ENCODE measurements at places on chromosomes 2 and 18.

DNA sequence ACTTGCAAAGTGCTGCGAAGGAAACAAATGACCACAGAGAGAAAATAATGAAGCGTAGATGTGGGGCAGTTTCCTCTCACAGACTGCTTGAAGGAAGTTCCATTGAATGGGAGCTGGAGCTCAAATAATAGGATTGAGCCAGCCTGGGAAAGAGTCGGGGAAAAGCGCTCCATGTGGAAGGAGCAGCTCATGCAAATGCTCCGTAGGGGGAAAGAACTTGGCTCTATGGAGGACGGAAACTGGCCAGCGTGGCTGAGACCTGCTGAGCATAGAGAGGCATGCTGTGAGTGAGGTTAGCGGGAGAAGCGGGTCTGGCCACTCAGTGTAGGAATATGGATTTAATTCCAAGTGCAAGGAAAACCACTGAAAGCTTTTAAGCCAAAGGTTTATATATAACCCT is 28.6 kb upstream of the VIT start:
- DNase-seq = no peak

DNA sequence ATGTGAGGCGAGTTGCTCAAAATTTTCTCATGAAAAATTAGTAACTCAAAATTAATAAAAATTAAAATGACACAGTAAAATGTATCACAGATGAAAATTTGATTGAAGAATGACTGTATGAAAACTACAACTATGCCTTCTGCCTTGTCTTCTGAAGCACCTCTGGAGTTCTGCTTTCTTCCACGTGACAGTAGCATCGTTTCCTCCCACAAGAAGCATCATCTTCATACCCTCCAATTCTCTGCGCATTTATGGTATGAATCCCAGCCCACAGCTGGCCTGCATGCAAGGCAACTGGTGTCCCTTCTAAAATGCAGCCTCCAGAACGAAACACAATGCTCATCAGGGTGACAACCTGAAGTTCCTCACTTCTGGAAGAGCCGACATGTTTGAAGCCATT is 189.9 kb downstream of the MYO1B start:
- DNase-seq = no peak

GRCh38 chr2:232629129-232629475 is 4.3 kb upstream of the EFHD1 start:
- no peak for DNase-seq

DNA sequence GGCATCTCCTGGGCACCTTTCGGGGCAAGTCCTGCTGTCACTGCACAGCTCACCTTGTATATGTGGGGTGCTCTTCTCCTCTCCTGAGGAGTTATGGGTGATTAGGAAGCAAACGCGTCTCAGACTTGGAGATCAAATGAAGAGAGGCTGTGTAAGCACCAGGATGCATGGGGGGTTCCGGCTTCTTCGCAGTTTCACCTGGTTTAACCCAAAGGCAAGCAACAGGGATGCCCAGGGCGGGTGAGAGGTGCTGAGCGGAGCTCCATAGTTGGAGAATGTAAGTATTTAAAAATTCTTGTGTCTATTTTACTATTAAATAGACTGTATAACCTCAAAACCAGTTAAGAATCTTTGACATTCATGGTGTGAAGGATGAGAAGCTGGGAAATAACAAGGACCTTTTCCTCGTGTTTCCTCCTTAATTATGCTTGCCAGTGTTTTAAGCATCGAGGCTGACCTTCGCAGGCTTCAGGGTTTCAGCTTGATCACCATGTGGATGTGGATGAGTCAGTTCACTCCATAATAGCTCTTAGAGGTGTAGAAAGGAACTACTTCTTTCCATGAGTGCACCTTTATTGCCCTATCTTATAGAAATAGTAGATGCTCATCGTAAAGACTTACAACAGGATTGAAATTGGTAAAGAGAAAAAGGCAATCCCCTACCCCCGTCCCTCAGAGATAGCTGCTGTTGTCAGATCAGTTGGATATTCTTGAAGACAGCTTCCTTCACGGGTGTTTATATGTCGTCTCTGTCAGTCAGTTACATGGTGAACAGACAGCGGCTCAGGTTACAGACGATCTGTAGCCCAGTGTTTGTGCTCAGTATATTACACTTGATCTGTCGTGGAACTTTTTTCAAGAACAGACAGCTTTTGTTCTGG is 201.1 kb downstream of the AGAP1 start:
- DNase-seq = no peak

DNA sequence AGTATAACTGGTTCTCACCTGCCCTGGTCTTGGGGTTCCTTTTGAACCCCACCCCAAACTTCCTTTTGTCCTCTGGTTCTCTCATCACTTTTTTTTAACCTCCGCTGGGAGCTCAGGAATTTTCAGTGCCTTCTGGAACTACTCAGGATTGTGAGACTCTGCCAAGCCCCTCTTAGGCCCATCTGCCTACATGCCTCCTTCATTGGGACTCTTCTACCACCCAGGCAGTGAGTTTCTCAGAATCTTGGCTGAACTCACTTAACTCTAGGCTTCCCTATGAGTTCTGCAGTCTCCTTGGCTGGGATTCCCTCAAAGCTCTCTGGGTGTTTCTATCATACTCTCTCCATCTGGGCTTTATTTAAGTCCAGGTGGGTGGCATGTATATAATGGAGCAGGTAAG is 86.3 kb downstream of the MDH1 start:
- DNase-seq = no peak

DNA sequence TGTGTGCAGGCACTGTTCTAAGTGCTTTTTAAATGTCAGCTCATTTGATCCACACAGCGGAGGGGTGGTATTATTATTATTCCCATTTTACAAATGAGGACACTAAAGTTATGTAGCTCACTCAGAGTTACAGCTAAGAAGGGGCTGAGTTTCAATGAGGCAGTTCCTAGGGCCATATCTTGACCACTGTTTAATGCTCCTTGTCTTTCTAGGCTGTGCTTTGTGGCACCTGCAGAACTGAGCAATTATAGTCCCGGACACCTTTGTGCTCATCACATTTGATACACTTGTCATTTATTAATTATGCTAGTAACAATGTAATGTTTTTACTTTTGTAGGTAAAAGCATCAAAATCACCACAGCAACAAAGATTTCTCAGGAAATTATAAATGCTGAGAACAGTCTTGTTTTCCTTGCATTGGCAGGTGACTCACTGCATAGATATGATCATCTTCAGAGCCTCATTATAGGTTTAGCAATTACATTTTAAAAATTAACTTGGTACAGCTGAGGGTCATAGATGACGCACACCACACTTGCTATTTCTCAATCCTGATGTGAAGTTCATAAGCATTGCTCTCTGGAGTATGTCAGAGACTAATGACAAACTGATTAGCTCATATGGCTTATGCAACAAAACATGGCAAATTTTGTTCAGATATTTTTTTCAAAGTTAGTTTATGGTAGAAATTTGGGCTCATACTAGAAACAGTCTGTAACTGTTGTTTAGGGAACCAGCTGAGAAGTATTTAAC is 366.8 kb downstream of the TGIF1 start:
- no peak for DNase-seq

DNA sequence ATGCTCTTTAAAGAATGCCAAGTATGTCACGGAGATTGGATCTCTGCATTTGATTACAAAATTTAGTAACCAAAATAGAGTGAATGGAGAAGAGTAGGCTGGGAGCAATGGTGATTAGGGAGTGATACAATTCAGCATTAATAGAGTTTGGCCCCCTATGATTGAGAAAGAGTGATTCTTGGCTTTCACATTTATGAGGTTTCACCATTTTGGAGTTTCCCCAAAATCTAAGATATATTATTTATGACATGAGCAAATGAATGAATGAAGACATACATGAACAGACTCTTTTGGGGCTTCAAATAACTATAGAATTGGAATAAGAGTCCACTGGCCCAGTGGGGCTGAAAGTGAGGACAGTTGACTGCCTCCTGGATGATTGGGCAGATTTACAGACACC is 255.2 kb downstream of the LPIN1 start:
- no peak for DNase-seq

DNA sequence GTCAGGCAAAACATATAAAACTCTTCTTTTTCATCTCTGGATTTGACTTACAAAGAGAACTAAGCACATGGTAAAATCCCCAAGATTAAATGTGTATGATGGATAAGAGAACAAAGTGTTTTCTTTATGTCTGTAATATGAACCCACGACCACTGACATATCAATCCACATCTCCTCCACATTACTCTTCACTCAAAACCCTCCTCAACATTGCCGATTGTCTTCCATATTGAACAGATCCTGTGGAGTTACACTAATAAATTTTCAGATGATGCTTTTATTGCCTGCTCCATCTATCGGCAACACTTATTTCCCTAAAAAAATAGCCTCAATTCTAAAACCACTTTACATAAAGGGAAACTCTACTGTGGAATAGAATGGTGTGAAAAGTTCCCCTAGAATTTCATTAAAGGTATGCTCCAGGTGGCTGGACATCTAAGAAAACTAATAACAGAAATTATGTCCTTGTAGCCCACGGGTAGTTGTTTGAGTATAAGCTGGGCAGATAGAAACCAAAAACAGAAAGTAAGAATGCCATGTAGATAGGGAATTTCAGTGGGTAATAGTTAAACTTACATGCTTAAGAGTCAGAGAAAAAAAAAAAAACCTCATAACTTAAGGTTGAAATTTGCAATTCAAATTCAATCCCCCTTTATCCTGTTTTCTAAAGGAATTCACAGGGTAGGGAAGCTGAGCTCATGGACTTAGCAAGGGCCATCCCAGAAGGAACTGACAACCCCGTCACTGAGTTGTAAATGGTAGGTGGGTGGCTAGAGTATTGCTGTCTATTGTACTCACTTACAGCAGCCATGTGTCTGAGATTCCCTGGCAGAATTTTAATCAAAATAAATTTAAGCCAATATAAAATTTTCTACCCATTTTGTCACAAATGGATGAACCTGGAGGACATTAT is 305.4 kb upstream of the LYPD1 start:
- no peak for DNase-seq

Measured in CD8-positive, alpha-beta memory T cell (primary cell).